ENCODE measurements at places on chromosomes 3 and 15. TPM values are rescaled to one million over a fixed set of nuclear protein-coding genes. Genes with fewer than 3 reads are reported as not detected.

TMEM207 gene
- total RNA-seq = not detected

LRRC15 gene
- 0.08 TPM for total RNA-seq

- no peak for DNase-seq
Observed at GRCh38 chr15:99174567-99175395, 69.9 kb downstream of the SYNM start.

GRCh38 chr3:124315215-124316033 lies 323.5 kb upstream of the ROPN1 start:
- no peak for DNase-seq

PLSCR1 gene
- total RNA-seq = 64.0 TPM

DNA sequence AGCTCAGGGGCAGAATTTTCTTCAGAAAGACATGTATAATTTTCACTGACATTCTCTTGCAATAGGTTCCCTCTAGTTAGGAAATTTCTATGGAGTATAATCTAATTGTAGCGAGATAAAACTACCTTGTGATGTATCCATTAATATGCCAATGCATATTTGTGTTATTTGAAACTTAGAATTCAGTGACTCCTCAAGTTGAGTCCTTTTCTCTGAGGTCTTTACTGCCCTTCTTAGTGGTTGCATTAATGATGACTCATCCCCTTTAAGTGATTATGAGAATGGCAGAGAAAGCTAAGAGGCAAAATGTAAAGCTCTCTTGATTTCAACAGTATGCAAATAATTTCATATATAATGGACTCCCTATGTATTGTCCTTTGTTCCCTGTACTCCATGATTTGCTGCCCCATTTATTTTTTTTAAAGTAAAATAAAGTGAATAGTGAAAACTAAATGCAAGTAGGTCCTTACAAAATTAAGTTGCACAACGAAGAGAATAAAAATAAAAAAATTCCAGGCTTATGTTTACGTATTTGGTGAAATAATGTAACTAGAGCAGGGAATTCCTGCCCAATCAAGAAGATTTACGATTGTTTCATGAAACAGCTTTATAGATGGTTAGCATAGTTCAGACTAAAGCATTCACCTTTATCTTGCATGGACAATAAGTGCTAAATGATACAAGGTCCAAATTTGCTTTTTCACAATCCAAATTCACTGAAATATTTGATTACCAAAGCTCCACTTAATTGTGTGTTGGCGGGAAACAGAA lies 78.1 kb downstream of the ZPLD1 start:
- DNase-seq = no peak

GRCh38 chr15:99925661-99926461 lies 192.6 kb upstream of the LYSMD4 start:
- DNase-seq = peak; percentile 58

DNA sequence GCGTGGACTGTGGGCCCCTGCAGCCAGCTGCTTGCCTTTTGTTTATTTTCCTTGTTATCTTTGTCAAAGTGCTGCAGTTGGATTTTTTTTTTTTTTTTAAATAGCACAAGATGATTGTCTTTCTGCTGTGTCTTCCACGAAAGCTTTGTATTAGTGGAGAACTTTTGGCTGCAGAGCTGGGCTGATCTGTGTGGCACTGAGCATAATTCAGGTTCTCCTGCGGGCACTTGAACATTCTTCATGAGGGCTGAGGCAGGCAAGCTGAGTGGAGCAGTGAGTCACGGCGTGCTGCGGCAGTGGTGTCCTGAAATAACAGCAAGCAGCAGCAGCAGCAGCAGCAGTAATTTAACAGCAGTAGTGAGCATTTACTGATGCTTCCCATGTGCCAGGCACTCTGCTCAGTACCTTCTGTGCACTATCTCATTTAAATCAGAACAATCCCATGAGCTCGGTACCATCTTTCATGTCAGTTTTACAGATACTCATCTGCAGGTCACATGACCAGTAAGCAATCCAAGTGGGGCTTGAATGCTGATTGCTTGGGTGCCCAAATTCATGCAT lies 45.8 kb downstream of the MITF start:
- no peak for DNase-seq

HRG gene
- total RNA-seq = 0.58 TPM

ANKRD63 gene
- not detected for total RNA-seq

All from PC-9 (cell line).